ENCODE measurements at places on chromosomes 2 and 18. TPM values are rescaled to one million over a fixed set of nuclear protein-coding genes. Genes with fewer than 3 reads are reported as not detected.

The ZFP36L2 gene
- total RNA-seq = 209 TPM

The IL36RN gene
- total RNA-seq = not detected

The DGUOK gene
- total RNA-seq = 55.5 TPM

The REG3A gene
- total RNA-seq = 11.2 TPM

The HNMT gene
- total RNA-seq = 50.9 TPM

The DPY30 gene
- total RNA-seq = 45.1 TPM

The GAL3ST2 gene
- total RNA-seq = 0.85 TPM

The PTPRM gene
- 69.9 TPM for total RNA-seq

The NCOA1 gene
- total RNA-seq = 73.6 TPM

The DSG2 gene
- total RNA-seq = 0.15 TPM

The FMNL2 gene
- total RNA-seq = 56.6 TPM

The C2orf78 gene
- total RNA-seq = not detected

Measured in spleen (tissue), 13 donors.